Hematopoietic multipotent progenitor cell treated with erythropoietin and hydrocortisone succinate and interleukin-3 and kit ligand, for 4 days (in vitro differentiated cells): ENCODE measurements at places on chromosomes 1 and 21.

- DNase-seq: no peak
These were observed 65.5 kb downstream of the PRRX1 start for GRCh38 chr1:170729225-170730002.

DNA sequence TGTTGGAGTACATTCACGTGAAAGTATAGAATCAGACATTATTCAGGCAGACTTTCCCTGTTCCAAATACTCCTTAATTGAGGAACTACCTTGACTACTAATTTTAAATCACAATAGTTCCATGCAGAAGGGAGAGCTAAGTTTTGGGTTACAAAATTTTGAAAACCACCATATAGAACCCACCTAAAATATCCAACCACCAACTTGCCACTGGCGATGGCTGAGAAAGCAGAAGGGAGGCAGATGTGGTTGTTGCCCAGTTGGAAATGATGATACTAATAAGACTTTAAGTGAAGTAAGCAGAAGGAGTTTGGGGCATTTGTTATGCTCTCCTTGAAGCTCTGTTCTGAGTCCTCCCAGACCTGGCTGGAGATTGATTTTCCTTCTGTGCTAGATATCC lies 190.7 kb downstream of the HLX start:
- peak; percentile 42 for DNase-seq

DNA sequence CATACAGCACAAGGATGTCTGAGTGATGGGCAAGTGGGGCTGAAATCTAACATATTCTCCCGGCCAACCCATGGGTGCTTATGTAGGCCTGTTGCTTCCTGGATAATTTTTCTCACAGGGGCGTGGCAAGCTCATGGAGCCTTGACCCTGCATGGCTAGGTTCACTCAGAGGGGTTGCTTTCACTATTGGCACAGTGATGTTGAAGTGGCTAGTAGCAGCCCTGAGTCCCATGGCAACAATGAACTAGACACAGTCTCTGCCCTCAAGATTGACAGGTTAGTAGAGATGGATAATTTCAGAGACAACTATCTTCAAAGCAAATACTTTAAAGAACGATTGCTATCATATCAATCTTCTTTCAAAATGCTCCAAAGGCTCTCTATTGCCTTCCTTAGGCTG lies 6.5 kb upstream of the MAB21L3 start:
- DNase-seq: no peak

DNA sequence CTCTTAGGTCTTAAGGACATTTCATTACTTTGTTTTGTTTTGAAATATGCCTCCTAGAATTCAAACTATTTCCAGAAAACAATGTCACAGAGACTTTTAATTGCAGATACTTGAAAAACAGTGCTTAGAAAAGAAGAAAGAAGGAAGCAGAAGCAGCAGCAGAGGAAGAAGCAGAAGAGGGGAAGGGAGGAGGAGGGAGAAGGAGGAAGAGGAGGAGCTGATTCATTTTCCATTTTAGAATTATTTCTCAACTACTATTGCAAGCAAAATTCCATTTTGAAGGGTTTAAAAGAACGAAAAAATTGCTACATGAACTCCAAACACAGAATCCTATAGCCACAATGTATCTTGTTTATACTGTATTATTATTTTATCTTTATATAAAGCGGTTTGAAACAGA lies 13.9 kb downstream of the RC3H1 start:
- DNase-seq: peak; percentile 18
